CMK (cell line): ENCODE measurements at places on chromosomes 3 and 15.

- DNase-seq: no peak
Measured at GRCh38 chr15:63933522-63933921, 99.8 kb upstream of the HERC1 start.

GRCh38 chr15:40104865-40105516 is 3.7 kb downstream of the BMF start:
- no peak for DNase-seq

GRCh38 chr3:27729748-27730611 is 7.9 kb upstream of the EOMES start:
- DNase-seq: no peak

DNA sequence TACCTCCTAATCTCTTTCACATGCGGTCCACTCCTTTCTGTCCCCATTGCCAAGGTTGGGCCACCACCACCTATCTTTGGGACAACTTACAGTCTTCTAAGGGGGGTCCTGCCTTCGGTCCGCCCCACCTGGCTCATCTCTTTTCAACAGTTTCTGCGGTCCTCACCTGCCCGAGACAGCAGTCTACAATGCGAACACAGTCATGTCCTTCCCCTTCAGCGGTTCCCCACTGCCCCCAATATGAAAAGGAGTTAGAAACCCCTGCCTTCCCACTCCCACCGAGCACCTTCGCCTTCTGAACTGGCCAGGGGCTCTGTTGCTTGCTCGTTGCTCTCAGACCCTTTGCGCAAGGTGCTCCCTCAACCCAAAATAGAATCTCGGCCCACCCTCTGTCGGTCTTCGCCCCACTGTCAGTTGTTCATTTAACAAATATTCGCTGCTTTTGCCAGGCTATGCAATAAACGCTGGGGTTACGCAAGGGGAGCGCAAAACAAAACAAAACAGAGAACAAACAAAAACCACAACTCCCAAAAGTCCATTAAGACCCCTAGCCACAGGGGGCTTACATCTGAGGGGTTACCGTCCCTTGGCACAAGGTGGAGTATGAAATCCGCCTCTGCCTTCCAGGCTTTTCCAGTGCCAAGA is 611 bp upstream of the FANCI start:
- no peak for DNase-seq

DNA sequence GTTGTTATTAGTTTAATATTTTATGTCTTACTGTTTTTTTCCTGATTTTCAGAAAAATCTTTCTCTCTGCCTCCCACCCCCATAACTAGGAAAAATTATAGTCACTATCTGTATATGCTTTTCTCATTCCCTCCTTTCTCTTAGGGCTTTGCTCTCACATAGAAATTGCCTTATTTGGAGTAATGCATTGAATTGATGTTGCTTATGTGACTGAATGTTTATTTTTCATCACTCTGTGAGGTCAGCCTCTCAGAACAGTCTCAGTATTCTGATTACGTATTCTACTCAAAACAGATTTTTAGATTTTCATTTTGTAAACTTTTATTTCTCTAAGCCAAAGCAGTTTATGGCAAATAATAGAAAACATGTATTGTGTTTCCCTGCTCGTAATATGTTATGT is 121.0 kb downstream of the SLMAP start:
- no peak for DNase-seq
